ENCODE measurements at places on chromosomes 5 and 9. TPM values are rescaled to one million over a fixed set of nuclear protein-coding genes. Genes with fewer than 3 reads are reported as not detected.

- no peak for DNase-seq
Observed at GRCh38 chr5:176894298-176894697, 4.8 kb downstream of the HK3 start.

DNA sequence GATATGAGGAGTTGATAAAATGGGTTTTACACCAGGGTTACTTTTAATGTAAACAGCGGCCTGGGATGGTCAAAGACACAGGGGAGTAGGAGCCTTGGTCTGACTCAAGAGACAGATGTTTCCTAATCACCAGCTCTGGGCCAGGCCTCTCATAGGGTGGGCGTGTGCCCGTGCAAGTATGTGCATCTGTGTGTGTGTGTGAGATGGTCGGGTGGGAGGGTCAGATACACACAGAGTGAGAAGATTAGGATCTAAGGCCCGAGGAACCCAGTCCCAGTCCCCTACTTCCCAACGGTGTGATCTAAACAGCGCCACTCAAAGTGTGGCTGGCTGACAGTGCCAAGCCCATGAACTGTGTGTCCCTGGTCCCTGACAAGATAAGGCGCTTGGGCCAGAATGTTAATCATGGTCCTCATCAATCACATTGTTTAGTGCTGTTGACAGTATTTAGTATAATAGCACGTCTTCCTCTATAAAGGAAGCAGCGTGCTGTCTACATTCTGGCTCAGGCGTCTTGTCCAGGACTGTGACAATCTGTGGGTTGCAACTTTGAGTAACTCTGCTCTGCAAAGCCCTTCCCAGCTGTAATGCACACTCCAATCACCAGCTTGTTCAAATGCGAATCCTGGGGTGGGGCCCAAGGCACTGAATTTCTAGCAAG, 173.7 kb downstream of the DAB2IP start:
- DNase-seq: no peak

The ADAMTS6 gene
- 1.8 TPM for polyA plus RNA-seq

DNA sequence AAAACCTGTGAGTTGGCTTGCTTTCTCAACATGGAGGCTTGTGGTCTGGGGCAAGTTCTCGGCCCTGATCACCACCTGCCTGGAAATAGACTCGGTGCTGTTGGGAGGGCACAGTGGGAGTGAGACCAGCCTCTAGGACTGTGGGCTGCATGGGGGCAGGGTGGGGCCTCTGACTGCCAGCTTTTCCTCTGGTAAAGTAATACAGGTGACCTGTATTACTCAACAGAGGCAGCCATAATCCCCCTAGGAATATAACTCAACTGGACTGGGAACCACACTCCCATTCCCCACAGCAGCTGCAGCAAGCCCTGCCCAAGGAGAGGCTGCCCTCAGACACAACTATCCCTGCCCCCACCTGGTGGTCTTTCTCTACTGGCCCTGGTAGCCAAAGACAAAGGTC, 72.8 kb downstream of the C9orf153 start:
- DNase-seq: no peak

The MED22 gene
- 34.8 TPM for polyA plus RNA-seq

GRCh38 chr9:85995599-85995998, 54.7 kb downstream of the NAA35 start:
- no peak for DNase-seq

DNA sequence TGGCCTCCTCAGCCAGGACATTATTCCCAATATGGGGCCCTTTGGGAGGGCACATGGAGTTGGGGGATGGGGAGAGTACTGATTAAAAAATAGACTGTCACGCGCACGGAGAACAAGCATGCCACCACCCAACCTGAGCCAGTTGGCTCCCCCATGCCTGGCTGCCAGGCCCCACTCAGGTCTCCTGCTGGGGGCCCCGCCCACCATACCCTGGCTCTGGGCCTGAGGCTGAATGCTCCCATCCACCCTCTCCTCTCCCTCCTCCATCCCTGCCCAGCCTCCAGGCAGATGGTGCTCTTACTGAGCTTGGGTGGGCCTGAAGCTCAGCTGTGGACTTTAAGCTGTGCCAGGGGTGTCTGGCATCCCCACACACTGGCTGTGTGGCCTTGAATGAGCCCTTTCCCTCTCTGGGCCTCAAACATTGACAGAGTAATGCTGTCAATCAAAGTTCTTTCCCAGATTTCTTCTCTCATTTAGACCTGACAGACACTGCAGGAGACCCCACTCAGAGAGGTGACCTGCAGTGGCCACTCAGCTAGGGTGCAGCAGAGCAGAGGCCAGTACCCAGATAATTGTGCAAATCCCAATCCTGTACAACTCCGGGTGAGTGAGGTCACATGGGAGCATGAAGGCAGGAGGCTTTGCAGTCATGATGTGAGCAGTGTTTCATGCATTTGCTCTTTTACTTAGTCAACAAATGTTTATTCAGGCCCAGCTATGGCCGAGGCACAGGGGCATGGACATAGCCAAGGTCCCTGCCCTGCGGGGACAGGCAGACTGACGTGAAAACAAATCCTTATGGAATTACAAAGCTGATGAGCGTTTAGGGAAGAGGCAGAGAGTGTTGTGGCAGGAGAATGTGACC, 9.8 kb upstream of the SYNPO start:
- DNase-seq: no peak

- no peak for DNase-seq
Observed at GRCh38 chr9:85702726-85703289, 38.9 kb downstream of the AGTPBP1 start.

- no peak for DNase-seq
Observed at GRCh38 chr9:89366711-89367110, 48.4 kb downstream of the SECISBP2 start.

DNA sequence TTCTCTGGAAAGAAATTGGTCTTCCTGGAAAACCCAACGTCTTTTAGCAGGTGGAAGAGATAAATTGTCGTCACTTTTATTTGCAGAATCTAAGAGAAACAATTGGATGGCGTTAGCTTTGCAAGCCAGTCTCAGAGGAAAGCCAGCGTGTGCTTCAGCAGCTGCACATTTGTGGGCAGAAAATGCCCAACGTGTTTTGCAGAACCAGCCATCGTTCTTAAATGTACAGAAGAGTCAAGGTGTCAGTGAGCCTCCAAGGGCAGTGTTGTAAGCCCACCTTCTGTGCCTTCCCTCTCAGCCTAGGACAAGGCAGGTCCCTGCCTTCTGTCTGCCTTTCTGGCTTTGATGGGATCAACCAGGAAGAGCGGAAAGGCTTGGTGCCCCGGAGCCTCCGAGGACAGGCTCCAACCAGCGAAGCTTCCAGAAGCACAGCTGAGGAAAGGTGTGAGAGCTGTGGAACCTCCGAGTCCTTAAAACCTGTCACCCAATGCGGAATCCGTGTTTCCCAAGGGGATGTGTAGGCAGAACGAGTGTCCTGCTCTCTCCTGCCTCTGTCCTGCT, 116.0 kb upstream of the IRX2 start:
- DNase-seq: no peak

- DNase-seq: no peak
Observed at GRCh38 chr9:112535301-112535700, 48.7 kb downstream of the KIAA1958 start.
